Cortex of kidney (tissue), 1 donor: ENCODE measurements at places on chromosomes 1 and 21.

GRCh38 chr1:101000131-101000873 is 25.3 kb downstream of the DPH5 start:
- DNase-seq: no peak

- no peak for DNase-seq
These were observed 351.3 kb upstream of the RUNX1 start for GRCh38 chr21:35400233-35400939.

- DNase-seq: no peak
These were observed 140.4 kb downstream of the ATP6V1G3 start for GRCh38 chr1:198400063-198400462.

- no peak for DNase-seq
These were observed at the start of gene VAMP3 for GRCh38 chr1:7770997-7771822. Gene VAMP3 (plus strand): TSS chr1:7771296. CDS start chr1:7771384, 88 bp downstream.

- DNase-seq: no peak
These were observed 6.1 kb downstream of the PCSK9 start for GRCh38 chr1:55045430-55045829.

- DNase-seq: no peak
These were observed at the start of gene UBE2U for GRCh38 chr1:64203420-64203819. Gene UBE2U (plus strand): TSS chr1:64203623. CDS start chr1:64204051, 428 bp downstream.

DNA sequence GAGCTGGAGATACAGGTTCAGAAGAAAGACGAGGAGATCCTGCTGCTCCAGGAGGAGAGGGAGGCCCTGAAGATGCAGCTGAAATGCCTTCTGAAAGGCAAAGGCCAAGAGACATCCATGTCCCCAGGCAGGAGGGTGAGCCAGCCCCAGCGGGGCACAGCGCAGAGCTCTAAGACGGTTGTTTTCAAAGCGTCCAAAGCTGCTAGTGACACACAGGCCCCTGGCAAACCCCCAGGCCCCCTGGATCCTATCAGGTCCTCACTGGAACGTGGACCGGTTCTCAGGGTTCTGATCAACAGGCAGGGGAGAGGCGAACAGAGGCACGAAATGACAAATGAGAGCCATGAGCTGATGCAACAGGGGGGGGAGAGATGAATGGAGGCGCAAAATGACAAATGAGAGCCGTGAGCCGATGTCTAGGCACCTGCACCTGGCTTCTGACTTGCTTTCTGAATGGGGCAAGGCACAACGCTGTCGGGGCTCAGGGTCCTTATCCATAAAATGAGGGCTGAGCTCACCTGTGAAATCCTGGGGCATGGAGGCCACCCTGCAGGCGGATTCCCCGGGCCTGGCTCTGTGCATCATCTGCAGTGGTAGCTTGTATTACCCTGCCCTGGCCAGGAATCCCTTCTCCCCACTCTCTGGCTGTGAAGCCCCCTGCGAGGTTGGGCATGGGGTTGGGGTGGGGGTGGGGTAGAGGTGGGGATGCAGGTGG is 9.2 kb downstream of the CCDC27 start:
- DNase-seq: no peak

DNA sequence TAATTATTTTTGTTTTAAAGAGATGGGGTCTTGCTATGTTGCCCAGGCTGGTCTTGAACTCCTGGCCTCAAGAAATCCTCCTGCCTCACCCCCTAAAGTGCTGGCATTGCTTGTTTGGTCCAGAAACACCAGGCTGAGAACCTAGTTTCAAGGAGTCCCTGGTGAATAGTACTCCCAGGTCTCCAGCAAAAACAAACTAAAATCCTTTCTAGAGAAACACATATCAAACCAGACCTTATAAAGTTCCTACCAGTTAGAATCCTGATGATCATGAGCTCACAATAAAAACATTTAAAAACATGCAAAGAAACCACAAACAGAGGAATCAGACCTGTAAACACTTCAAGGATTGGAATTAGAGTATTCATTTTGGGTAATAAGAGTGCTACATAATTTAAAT is 34.4 kb upstream of the PADI1 start:
- DNase-seq: no peak

DNA sequence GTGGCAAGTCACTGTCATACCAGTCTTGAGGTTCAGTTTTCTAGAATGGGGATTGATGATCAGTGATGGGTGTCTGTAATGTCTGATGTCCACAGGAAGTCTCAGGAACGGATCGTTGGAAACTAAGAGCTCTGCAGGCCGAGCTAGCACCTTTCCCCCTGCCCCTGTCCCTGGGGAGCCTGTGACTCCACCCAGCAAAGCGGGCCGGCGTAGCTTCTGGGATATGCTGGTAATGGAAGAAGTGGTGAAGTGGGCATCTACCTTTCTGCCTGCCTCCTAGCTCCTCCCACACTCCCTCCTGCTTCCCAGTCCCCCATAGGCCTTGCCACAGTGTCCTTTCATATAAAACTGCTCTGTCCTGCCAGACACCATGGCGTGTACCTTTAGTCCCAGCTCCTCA is 13.4 kb downstream of the HYI start:
- no peak for DNase-seq

- DNase-seq: no peak
These were observed 4.7 kb downstream of the RNF220 start for GRCh38 chr1:44409757-44410156.

DNA sequence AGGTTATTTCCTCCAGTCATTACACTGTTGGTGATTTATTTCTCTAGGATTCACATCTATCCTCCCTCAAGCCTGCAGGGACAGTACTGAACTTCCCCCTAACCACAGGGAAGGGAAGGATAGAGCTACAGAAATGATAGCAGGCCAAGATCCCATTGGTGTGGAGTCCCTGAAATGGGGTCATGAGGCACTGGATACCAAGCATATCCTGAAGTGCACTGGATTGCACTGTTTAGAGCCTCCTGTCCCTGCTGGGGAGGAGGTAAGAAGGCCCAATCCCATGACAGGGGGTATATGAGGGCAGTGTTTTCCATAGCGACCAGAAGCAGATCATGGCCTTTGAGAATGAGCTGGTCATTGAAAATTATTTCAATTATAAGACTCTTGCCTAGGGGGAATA is 56.8 kb downstream of the C1orf21 start:
- no peak for DNase-seq

GRCh38 chr1:67005068-67005467 is 48.9 kb downstream of the SLC35D1 start:
- DNase-seq: no peak

DNA sequence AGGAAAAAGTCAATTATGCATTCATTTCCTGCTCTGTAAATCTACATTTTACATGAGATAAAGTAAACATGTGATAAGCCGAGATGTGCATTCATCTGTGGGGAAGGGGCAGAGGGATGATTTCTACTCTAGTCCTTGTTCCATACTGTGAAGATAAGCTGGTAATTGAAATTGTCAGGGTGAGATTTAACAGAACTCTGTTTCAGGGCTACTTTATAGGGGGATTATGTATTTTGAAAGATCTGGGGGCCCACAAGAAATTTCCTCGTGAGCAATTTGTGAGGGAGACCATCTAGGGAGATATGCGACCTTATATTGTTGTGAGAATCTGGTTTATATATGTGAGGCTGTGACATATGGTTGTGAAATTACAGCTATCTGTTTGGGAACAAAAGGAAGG is 73.1 kb upstream of the KCNK1 start:
- no peak for DNase-seq

DNA sequence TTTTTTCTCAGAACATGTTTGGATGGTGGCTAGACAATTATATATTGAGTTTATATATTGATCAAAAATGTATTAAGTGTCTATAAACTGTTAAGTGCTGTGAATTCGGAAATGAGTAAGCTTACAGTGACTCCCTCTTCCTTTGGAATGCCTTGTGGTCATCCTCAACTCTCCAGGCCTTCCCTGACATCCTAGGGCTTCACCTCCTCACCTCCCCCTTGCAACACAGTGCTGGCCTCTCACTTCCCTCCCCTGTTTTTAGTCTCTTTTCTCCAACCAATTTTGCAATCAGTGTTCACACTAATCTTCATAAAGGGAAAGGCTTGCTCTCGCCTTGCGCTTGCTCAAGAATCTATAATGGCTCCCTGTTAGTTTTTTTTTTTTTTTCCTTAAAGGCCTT is 95.1 kb upstream of the C1orf21 start:
- DNase-seq: no peak

DNA sequence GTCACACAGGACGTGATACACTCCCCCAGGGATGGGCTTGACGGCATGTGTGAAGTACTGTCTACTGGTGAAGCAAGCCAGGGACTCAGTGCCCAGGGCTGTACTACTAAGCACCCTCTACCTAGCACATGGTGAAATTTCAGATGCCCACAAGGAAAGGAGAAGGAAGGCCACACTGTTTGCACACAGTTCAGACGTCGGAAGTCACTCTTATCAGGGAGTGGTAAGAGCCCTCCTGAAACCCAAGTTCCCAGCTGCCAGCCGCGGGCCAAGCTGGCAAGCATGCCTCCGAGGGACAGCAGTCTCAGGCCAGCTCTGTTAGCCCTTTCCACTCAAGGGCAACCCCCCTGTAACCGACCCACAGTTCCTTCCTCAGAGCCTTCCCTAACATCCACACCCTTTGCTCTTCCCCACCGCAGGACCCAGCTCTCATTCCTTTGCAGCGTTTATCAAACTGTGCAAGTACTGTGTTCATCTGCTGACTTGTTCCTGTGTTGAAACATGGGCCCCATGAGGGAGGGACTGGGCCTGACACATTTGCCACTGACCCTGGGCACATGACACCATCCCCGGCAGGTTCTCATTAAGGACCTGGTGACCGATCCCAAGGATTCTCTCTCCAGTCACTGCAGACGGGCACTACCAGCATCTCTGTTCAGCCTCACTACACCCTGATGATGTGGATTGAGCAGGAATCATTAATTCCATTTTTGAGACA is 58.5 kb downstream of the SLC66A1 start:
- DNase-seq: no peak

DNA sequence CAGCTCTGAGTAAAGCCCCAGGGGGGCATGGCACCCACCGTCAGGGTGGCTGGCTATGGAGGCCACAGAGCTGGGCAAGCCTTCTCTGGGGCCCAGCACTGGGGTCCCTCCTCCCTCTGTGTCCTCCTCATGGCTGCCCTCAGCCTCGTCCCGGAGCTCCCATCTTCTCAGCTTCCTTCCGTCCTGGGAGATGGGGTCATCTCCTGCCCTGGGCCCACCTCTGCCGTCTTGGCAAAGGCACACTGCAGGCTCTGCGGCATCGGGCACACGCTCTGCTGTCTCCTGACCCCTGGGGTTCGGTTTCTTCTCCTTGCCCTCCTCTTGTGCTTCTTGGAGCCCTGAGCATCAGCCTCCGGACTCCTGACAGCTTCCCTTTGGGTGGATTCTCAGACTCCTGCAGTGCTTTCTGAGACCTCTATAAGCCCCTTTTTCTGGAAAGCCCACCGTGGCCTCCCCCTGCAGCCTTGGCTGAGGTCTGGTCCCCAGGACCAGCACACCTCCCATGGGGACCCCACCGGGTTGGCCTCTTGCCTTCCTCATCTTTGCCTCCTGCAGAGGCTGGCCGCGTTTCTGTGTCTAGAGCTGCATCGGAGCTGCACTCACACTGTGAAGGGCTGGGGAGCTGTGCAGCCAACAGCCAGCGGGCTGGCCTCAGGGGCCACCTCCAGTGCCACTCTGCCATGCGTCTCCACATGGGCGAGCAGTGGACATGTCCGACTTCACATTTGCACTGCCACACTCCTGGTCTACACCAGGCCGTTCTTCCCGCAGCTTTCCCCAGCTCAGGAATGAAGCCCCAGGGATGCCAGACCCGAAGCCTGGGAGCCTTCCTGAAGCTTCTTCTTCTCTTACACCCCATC is 11.6 kb downstream of the UMODL1 start:
- DNase-seq: no peak

- DNase-seq: no peak
These were observed 13.0 kb downstream of the WNT9A start for GRCh38 chr1:227934476-227935313.

DNA sequence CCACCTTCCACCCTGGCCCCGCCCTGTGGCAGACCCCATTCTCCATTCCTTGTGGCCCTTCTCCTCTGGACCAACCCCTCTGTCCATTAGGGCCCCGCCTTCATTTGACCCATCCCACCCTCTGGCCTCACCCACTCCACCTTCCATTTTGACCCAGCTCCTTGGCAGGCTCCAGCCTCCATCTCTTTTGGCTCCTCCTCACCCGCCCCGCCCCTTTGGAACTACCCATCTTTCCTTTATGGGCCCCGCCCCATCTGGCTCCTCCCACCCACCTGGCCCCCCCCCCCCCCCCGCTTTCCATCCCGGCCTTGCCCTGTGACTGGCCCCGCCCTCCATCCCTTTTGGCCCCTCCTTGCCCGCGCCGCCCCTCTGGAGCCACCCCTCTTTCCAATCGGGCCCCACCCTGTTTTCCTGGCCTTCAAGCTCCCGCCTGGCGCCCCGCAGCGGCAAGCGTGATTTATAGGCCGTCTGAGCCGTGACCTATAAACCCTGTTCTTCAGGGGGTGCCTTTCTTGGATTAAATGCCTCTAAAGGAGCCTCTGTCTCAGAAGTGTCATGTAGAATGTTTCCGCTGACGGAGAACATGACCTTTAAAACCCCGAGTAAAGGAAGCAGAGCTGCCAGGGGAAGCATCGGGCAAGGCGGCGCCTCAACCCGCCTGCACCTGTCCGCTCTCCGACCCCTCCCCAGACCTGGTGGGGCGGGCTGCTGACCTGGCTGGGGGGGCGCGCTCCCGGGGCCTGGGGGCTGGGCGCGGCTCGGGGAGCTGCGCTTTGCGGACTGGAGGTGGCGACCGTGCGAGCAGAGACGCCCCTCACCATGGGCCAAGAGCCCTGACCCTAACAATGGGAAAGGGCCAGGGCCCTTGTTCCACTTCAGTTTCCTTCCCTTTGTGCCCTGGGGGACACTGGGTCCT is 178.0 kb downstream of the CAMTA1 start:
- no peak for DNase-seq

GRCh38 chr1:72777918-72778317 is 495.6 kb upstream of the NEGR1 start:
- no peak for DNase-seq

- no peak for DNase-seq
These were observed 49.1 kb downstream of the ZNHIT6 start for GRCh38 chr1:85659174-85659573.

GRCh38 chr1:225962440-225962975 is 21.5 kb upstream of the LEFTY2 start:
- DNase-seq: no peak

DNA sequence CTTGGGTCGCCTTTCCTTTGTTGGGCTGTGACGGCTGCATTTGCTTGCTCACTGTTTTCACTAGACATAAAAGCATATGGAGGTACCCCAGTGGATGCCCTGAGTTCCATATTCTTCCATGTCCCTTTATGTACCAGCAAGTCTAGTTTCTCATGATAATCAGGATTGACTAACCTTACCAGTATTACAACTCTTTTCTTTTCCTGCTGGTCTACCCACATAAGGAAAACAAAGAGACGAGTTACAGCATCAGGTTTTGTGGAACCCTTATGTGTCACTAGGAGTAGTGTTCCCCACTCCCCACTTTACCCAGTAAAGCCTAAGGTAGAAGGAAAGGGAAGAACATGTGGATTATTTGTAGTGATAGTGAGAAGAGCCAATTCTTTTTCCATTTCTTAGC is 16.4 kb upstream of the CENPF start:
- no peak for DNase-seq
